Stimulated activated CD8-positive, alpha-beta memory T cell treated with anti-CD3 and anti-CD28 coated beads, Interleukin-7, amount 100 ng/mL, for 1 hour (primary cell): ENCODE measurements at places on chromosomes 13 and 19.

GRCh38 chr13:101916108-101916774 lies 463.8 kb downstream of the ITGBL1 start:
- DNase-seq = no peak

DNA sequence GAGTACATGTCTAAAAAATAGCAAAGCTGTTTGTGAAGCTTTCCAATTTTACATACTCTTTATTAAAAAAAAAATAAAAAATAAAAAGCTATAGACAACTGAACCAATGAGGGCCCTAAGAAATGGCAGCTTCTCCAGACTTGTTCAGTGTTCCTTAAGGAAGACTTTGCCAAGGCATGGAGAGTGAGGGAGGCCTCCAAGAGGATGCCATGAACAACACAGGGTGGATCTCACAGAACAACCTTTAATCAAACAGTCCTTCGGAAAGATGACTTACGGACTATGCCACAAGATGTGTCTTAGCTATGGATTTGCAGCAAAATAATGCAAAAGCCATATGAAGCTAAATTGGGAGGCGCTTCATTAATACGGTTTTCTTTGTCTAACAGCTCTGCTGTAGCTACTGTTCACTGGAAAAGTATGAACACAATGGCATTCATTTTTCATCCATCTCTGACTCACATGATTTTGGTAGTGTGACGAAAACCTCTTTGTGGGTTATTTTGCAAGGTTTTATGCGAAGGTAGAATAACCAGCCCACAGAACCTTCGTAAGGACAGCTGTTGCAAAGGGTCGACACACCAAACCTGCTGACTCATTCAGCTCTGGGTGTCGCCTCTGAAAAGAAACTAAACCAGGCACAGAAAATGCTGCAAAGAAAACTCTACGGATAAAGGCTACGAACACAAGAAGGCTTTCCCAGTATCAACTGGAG lies 27.7 kb downstream of the EFNB2 start:
- no peak for DNase-seq

DNA sequence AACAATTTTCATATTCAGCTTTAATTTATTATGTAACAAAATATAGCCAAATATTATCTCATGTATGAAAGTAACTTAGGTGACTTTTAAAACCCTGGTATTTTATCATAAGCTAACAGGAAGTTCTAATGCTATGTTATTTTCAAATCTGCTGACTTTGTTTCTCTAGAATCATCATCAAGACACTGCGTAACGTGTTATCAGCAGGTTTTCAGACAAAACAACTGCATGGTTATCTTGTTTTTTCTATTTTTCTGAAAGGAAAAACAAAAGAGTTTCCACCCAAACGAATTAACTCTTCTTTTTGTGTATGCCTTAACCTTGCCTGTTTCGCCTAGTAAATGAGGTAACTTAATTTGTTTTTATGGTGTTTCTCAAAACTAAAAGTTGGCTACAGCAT lies 156.3 kb downstream of the TBC1D4 start:
- DNase-seq = no peak

GRCh38 chr19:19081642-19082151 lies 17.9 kb downstream of the SLC25A42 start:
- no peak for DNase-seq

DNA sequence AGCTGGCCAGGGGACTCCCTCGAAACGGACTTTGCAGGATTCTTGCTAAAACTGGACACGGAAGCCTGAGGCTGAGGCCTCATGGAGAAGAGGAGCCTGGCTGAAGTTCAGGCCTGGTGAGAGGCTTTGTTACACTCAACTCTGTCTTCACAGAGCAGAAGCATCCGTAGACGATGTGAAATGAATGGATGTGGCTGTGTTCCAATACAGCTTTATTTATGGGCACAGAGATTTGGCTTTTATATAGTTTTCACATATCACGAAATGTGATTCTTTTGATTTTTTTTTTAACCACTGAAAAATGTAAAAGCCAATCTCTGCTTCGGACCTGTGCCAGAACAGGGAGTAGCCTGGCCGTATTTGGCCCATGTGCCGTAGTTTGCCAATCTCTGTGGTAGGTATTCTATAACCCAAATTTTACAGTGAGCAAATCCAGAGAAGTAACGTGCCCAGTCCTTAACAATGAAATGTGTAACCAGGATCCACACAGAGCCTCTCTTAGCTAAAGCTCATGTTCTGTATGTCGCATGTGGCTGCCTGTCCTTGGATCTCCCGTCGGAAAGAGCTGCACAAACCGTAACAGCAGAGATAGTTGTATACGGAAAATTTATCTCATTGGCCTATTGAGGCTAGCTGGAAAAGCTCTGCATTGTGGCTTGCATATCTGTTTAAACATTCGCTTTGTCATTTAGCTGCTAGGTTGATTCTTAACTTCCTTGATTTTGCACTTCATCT lies 171.6 kb upstream of the RNF113B start:
- no peak for DNase-seq

GRCh38 chr19:6674868-6675305 lies 4.9 kb upstream of the TNFSF14 start:
- DNase-seq = peak; percentile 78

- no peak for DNase-seq
These were observed 59.5 kb downstream of the TNFRSF19 start for GRCh38 chr13:23629566-23630272.

- DNase-seq = no peak
These were observed 263.7 kb downstream of the DACH1 start for GRCh38 chr13:71603255-71603654.

- no peak for DNase-seq
These were observed 10.3 kb upstream of the BICRA start for GRCh38 chr19:47598407-47599349.

DNA sequence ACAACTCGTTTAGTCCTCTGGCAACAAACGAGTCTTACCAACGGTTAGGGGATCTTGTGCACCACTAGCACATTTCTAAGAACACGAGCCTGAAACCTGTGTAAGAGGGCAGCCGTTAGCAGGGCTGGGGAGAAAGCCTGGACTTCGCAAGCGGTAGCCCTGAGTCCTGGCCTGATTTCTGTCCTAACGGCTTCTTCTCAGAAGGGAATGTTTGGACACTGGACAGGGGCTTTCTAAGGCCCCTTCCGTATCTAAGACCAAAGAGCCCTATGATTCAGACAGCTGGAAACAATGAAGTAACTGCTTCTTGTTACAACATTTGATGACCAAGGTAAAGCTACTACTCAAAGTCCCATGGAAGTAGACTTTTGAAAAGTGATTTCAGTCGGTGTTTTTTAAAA lies 2.2 kb downstream of the ANKRD10 start:
- no peak for DNase-seq

- peak; percentile 3 for DNase-seq
These were observed 423 bp downstream of the LSM14A start for GRCh38 chr19:34172661-34173192.

DNA sequence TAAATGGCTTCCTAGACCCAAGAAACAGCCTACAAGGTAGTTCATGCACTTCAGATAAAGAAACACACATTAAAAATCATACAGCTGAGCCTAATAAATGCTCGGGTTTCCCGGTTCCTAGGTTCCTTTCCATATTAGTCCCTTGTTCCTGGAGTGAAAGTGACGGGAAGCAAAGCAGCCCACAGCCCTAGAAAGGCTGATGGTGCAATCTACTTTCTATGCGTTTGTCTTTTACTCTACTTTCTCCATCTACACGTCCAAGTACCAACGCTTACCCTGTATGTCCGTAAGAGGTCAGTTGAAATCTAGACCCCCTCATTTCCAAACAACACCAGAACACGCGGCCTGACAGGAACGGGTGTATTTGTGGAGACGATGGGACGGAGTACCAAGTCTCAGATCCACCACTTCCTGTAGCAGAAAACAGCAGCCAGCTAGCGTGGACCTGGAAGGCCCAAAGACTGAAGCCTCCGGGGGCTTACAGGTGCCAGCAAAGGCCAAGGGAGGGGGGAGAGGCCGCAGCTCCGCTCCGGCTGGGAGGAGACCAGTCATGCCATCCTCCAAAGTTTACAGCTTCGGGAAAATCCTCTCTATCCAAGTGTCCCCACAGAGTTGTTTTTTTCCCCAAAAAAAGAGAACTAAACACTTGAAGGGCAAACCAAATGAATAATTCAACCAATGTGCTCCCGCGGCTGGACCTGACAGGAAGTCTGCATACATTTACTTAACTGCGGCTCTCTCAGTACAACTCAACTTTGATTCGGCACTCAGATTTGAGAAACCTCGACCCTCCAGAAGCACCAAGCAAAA lies 34.1 kb downstream of the STK24 start:
- DNase-seq = no peak

- DNase-seq = no peak
These were observed at the start of gene PNMA8B for GRCh38 chr19:46495786-46496099. PNMA8B (minus strand) TSS chr19:46495867; CDS start chr19:46495465, 402 bp downstream.

DNA sequence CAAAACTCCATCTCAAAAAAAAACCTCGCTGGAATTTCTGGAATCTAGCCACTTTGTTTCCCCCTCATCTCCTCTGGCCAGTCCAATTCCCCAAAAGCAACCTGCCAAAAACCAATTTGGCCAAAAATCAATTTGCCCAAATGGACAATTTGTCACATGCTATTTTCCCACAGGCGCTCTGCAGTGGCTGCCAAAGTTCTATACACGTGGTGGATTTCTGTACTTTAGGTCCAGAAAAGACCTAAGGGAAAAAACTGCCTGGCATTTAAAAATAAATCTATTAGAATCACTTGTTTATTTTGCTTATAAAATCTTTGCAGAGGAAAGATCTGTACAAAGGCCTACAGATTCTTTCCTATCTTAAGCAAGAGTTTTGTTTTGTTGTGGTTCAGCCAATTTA lies 79.4 kb downstream of the MAP4K1 start:
- DNase-seq = no peak
